ENCODE measurements at places on chromosomes 13 and 19. TPM values are rescaled to one million over a fixed set of nuclear protein-coding genes. Genes with fewer than 3 reads are reported as not detected.

- DNase-seq, result no peak
Measured at GRCh38 chr13:112756511-112756966, 66.7 kb downstream of the ATP11A start.

The ZNF8 gene
- 4.8 TPM for total RNA-seq

- no peak for DNase-seq
Measured at GRCh38 chr13:60169239-60170031, 5.7 kb upstream of the DIAPH3 start.

DNA sequence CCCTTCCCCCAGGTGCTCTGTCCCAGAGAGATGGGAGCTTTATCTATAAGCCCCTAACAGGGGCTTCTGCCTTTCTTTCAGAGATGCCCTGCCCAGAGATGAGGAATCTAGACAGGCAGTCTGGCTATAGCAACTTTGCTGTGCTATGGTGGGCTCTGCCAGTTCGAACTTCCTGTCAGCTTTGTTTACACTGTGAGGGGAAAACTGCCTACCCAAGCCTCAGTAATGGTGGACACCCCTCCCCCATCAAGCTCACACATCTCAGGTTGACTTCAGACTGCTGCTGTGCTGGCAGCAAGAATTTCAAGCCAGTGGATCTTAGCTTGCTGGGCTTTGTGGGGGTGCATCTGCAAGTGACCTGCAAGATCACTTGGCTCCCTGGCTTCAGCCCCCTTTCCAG lies 21.5 kb downstream of the CYSLTR2 start:
- DNase-seq, result no peak

The OXGR1 gene
- 0.20 TPM for total RNA-seq

The NTF4 gene
- total RNA-seq, result not detected

GRCh38 chr19:47239152-47239551 lies 8.2 kb upstream of the BBC3 start:
- DNase-seq, result no peak

GRCh38 chr13:83810136-83810535 lies 72.1 kb downstream of the SLITRK1 start:
- DNase-seq, result no peak

DNA sequence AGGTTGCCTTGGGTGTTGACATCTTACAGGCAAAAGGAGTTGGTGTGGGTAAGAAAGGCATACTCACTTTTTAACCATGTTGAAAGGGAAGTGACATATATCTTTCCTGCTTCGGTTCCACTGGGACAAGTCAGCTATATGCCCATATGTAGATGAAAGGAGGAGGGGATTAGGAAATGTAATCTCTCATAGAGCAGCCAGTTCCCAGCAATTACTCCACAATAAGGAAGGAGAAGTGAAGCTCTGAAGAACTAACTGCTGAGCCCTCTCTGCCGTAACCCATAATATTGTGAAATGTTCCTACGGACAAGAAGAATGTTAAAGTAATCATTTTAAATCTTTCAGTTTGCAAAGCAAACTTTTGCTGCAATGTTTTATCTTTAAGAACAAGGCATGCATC lies 82.2 kb downstream of the EDNRB start:
- DNase-seq, result no peak

The WTIP gene
- total RNA-seq, result 26.2 TPM

DNA sequence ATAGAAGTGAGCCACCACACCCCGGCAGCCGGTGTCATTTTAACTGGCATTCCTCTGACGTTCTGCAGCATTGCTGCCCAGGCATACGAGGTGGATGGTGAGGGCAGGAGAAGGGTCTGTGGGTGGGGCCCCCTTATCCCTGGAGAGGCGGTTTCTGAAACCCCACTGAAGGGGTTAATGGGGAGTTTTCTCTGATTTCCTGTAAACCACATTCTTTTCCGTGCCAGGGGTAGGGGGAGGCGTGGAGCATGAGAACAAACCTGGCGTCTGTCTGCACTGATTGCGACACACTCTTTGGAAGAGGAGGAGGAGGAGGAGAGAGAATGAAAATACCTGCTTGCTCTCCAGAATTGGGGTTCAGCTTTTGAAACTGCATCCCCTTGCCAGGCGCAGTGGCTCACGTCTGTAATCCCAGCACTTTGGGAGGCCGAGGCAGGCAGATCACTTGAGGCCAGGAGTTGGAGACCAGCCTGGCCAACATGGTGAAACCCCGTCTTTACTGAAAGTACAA lies 2.7 kb upstream of the C3 start:
- DNase-seq, result peak; percentile 65

The GRK1 gene
- total RNA-seq, result 0.42 TPM

GRCh38 chr19:10995926-10996600 lies 35.2 kb downstream of the SMARCA4 start:
- DNase-seq, result no peak

The FUT1 gene
- 1.6 TPM for total RNA-seq

The SLC27A1 gene
- 68.9 TPM for total RNA-seq

- no peak for DNase-seq
Measured at GRCh38 chr19:53541971-53542370, 4.0 kb downstream of the ZNF331 start.

DNA sequence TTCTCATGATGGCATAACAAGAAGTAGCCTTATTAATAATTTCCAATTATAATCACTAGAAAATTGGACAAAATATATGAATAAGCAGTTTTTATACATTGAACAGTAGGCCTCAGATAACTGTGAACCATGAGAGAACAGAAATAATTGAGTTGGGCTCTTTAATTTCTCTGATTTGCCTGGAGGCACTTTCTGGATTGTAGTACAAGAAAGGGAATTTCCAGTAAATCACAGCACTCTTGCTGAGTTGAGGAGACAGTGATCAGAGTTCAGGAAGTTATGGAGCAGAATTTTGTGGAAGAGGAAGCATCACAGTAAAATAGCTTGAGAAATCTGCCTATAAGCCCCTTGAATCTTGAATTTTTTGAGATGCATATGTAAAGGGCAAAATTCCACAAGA lies 216.2 kb downstream of the MAB21L1 start:
- no peak for DNase-seq

DNA sequence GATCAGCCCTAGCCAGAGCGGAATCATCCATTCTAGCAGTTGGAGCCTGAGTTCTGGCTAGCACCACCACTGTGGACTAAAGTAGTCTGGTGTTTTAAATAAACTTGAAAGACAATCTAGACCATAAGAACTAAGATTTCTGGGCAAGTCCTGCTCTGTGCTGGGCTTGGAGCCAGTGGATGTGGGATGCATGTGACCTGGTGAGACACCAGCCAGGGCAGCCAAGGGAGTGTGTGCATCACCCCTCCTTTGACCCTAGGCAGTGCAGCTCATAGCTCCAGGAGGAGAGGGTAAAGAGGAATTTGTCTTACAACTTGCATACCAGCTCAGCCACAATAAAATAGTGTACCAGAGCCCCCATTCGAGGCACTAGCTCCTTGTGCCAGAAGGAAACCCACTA lies 21.0 kb downstream of the ITGBL1 start:
- DNase-seq, result peak; percentile 45

Measured in left ventricle myocardium superior (tissue), 1 donor.